ENCODE measurements at places on chromosomes 5 and 9.

DNA sequence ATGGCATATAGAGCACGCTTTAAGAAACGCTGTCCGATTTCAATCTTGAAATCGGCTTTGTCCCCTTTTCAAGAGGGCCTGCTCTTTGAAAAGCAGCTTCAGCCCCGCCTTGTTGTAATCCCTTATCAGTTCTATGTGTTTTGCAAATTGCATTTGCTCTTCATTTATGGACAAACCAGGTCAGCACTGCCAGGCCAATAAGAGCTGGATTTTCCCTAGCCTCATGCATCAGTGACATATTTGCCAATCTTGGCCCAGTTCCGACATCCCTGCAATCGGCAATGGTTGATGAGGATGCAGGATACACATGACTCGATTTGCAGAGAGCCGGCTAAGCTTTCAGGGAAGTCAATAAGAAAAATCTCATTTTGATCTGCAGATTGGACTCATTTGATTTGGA lies 529.1 kb upstream of the CLINT1 start:
- no peak for DNase-seq

DNA sequence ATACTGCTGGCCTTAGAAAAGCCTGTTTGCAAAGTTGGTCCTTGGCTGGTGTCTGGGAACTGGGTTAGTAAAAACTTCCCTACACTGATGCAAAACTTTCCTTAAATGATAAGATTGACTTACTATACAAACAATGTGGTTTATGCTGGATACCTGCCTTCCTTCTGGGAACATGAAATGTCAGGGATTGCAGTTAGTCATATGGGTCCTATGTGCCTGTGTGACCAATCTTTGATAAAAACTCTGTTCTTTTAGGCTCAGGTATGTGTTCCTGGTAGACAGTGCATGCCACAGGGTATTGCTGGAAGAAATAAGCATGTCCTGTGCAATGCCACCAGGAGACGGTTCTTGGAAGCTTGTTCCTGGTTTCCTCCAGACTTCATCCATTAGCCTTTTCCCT lies 173.3 kb downstream of the RMI1 start:
- DNase-seq = no peak

DNA sequence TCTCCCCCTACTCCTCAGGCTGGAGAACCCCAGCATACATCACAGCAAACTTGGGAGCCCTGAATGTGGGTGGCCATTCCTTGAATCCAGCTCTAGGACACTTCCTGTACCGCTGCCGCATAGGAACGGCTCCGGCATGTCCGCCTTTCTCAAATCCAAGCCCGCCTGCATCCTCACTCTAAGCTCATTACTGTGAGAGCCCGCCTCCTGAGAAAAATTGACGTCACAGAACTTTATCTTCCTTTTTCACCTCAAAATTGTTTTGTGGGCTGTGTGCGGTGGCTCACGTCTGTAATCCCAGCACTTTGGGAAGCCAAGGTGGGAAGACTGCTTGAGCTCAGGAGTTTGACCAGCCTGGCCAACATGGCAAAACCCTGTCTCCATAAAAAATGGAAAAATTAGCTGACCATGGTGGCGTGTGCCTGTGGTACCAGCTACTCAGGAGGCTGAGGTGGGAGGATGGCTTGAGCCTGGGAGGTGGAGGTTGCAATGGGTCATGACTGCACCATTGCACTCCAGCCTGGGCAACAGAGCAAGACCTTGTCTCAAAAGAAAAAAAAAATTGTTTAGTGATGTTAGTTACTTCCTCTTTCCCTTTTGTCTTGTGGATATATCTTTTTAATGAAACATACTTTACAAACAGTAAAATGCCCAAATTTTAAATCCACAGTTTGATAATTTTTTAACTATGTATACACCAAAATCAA lies 22.8 kb downstream of the RNF44 start:
- DNase-seq = no peak

DNA sequence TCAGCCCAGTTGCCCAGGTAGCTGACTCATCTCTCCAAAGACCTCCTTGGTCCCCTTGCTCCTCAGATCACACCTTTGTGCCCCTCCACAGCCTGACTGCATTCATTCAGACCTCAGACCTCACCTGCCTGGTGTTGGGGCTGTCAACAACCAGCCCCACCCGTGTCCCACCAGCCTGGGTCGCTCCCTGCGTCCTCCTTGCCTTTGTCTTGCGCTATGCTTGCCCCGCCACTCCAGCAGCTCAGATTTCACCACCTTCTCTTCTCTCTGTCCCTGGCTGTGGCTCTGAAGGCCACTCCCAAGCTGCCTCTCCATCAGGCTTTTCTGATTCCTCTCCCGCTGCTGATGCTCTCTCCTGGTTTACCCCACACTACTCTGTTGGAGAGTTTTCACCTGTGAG lies 103.5 kb downstream of the MVB12B start:
- DNase-seq = no peak

- no peak for DNase-seq
Measured at GRCh38 chr5:150481708-150481965, 26.3 kb upstream of the NDST1 start.

DNA sequence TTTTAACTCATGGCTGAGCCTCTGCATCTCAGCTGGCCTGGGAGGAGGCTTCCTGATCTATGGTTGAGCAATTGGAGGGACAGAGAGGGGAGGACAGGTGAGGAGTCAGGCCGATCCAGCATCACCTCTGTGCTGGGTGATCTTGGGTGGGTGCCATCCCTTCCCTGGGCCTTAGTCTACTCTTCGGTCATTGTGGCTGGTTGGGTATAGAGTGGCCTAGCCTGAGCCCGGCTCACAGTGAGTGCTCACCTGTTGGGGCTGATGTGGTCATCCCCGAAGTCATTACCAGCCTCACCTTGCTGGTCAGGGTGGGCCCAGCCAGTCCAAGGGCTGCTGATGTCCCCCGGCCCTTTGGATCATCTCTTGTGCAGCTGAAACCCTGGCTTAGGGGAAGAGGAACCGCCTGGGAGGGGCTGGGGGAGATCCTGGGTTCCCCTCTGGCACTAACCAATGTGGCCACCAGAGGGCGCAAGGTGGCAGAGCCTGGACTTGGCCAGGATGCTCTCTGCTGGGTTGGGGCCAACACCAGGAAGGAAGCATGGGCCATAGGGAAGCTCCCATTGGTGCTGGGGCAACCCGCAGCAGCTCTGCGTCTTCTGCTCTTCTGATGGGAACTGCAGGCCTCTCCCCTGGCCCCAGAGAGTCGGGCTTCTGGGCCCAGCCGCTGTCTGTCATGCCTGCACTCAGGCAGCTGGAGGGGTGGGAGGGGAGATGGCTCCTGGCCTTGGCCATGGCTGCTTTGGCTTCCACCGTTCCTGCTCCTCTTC lies 17.3 kb upstream of the ODF2 start:
- DNase-seq = peak; percentile 81

DNA sequence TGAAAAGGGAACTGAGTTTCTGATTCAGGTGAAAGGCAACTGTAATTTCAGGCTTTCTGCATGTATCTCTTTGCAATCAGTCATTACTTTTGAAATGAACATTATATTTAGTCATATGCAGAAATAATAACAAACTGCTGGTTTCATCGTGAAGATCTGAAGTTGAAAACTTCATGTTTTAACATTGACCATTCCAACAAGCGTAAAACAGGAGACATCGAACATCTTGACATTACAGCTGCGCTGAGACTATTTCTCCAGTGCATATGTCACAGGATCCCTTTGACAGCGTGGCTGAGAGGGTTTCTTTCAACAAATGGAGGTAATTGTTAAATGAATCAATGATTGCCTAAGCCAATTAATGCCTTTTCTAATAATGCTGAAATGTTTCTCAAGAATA lies 38.2 kb upstream of the ZSWIM6 start:
- DNase-seq = no peak

GRCh38 chr9:4073371-4073770 lies 226.5 kb downstream of the GLIS3 start:
- peak; percentile 21 for DNase-seq

DNA sequence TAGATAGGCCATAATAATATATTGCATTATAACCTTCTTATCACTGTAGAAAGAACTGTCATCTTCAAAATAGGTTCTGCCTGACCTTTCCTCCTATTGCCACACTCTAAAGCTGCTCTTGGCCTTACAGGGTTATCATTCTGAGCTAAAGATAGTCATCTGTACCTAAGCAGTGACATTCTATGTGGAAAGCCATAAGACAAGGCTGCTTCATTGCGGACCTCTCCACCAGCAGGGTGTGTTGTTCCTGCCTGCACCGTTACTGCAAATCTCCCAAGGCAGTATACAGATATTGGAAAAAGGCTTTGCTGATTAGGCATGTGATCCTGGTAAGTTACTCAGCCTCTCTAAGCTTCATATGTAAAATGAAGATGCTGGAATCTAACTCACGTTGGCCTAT lies 8.1 kb downstream of the ZNF622 start:
- DNase-seq = no peak

- no peak for DNase-seq
Measured at GRCh38 chr5:30831123-30831522, 362.4 kb upstream of the CDH6 start.

DNA sequence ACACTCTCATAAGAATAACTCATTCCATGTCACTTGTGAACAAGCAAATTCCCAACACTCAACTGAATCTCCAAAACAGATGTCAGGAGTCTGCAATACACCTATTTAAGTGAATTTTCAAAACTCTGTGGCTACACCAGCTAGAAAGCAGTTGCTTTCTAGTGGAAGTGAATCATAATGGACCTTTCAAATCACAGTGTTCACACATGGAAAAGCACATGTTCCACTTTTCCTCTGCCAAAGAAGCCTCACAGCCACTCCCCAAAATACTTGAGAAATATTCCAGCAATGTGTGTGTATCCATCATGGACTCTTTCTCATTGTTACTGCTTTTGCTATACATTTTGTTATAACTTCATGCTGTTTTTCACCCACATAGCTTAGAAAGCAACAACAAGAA lies 17.4 kb downstream of the MARCHF3 start:
- DNase-seq = no peak
